ENCODE measurements at places on chromosomes 7 and 10.

GRCh38 chr10:31669357-31669756 is 259.3 kb downstream of the ARHGAP12 start:
- no peak for DNase-seq

- peak; percentile 30 for DNase-seq
These were observed 107.5 kb downstream of the DOCK1 start for GRCh38 chr10:127012769-127013152.

DNA sequence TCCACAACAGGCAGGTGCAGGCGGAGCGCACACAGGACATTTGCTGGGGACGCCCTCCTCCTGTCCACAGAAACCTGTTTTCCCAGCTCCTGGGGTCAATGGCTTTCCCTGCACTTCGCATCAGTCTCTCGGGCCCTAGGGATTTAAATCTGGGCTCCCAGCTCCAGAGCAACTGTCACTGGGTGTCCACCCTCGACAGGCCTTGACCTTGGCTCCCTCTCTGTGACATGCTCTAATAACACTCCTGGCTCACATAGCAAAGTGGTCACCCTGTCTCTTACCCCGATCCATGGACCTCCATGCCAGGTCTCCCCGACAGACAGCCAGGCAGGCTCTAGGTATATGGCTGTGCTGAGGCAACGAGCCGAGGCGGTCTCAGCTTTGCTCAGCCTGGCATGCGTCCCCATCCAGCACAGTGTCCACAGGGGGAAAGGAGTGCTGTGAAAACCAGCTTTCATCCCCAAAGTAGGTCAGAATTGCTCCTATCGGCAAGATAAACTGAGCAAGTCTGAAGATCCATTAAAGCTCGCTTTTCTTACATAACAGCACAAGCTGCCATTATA is 195.6 kb downstream of the TNS3 start:
- no peak for DNase-seq

GRCh38 chr7:36928311-36928710 is 204.0 kb upstream of the AOAH start:
- no peak for DNase-seq

DNA sequence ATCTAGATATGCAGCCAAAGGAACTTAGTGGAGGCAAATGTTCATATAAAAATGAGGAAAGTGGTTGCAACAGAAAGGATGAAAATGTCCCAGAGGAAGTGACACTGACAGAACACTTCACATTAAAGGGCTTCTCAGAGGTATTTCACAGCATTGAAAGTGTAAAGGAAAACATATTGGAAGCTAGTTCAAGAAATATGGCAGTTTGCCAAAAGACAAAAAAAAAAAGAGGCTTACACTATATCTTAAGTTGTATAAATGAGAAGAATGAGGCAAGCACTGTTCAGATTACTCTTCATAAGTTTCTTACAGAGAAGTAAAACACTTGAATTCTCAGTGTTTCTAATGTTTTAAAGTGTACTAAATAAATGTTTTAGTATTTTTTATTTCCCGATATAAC is 20.1 kb downstream of the RUNDC3B start:
- no peak for DNase-seq

DNA sequence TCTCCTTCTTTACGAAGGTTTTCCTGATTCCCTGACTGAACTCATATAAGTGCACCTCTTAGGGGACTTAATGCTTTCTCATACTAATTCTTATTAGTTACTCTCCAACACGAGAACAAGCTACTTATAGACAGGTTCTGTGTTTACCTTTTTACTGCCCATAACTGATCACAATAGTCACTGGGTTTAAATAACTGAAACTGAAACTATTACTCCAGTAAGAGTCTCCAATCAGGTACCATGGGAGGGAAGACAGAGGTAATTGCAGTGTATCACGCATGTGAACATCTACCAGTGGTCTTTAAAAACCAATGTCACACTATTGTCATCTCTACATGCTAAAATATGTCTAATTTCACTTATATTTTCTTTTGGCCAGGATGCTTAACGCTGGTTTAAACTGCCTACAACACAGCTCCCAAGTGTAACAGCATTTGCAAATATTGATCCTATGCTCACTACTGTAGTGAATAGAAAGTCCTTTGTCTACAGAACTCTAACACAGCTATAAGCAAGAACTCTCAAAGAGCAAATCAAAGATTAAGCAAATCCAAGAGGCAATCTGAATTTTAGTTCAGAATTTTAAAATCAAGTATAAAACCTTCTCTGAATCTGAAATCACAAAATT is 3.6 kb downstream of the GDI2 start:
- no peak for DNase-seq

DNA sequence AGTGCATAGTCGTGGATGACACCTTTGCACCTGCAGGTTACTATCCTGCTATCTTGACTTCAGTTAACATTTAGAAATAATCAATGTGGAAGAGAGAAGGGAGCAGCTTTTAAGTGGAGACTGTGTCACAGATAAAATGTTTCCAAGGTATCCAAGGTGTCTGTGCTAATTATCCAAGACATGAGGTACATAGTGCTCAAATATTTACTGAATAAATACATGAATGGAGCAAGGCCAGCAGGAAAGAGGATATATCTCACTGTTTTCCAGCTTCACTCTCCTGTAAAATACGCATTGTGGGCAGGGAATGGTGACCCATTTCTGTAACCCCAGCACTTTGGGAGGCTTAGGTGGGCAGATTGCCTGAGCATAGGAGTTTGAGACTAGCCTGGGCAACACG is 552.4 kb downstream of the PHTF2 start:
- no peak for DNase-seq

- no peak for DNase-seq
These were observed 337.3 kb downstream of the WDR37 start for GRCh38 chr10:1393481-1393880.

- DNase-seq = no peak
These were observed 416.2 kb upstream of the NFE2L3 start for GRCh38 chr7:25735674-25736242.

DNA sequence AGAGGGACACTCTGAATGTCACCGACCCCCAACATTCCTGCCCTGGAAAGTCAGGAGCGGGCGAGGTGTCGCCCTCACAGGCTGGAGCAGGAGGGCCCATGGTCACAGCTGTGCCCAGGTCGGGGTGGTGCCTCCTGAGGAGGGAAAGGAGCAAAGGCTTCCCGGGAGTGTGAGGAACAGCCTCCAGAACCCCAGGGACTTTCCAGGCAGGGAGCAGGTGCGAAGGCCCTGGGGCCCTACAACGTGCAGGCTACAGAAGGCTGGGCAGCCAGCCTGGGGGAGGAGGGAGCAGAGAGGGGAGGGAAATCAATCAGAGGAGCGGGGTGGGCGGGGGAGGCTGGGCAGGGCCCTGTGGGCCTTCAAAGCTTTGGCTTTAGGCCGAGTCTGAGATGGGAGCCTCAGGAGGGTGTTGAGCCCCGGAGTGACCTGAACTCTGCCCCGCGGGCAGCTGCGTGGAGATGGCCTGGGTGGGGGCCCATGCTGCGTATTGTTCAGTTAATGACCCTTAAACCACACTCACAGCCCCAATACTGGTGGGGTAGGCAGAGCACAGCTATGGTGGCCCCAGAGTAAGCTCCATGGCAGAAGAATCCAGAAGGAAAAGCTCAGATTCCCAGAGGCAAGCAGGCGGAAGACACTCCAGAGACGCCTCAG is 44.2 kb upstream of the PPP2R2D start:
- DNase-seq = no peak

- DNase-seq = no peak
These were observed 71.0 kb downstream of the NRP1 start for GRCh38 chr10:33263453-33263852.

DNA sequence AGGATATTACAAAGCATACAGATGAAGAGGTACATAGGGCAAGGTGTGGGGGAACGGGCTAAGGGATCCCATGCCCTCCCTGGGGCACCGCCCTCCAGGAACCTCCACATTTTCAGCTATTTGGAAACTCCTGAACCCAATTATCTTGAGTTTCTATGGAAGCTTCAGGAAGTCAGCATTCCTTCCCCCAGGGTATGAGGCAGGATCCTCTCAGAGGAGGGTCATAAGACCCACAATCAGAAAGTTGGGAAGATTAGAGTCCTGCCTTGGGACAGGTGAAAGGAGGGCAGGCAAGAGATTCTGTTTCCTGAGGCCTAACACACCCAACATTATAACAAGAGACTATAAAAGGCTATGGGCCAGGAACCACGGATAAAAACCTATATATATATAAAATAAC is 98.0 kb downstream of the RALA start:
- DNase-seq = no peak

DNA sequence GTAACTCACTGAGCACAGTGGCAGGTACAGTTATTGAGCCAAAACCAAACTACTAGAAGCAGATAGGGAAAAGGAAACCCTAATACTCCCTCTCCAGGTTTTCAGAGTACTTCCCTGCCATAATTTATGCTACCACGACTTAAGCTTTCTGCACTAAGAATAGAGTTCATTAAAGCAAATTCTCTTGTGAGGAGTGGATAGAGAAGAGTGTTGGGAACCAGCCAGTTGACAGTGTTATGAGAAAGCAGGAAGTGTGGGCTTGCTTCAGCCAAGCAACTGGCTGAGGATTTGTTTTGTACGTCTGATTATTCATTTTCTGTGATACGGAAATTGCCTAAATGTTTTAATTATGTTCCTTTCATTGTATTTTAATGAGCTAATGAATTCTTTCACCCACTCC is 280.5 kb downstream of the KIF20B start:
- DNase-seq = no peak

GRCh38 chr10:97025613-97026242 is 160.0 kb downstream of the SLIT1 start:
- no peak for DNase-seq

All from NCI-H524 treated with DMSO at 0.1 percent for 48 hours (cell line).